Activated CD8-positive, alpha-beta T cell treated with anti-CD3 and anti-CD28 coated beads, Interleukin-2, amount 10 ng/mL, durations not matched to agents 7 days and 5 days (primary cell): ENCODE measurements at places on chromosomes 7 and 10. TPM values are rescaled to one million over a fixed set of nuclear protein-coding genes. Genes with fewer than 3 reads are reported as not detected.

BNIP3 gene
- 62.9 TPM for total RNA-seq

NKX2-3 gene
- total RNA-seq = not detected

- H3K36me3 ChIP-seq = no peaks in the 10 kb centered on the region
- H3K27ac ChIP-seq = no peak overlapping the region
- no peaks in the 10 kb centered on the region for H3K4me1 ChIP-seq
- no peak for DNase-seq
These were observed 37.4 kb downstream of the VTI1A start for GRCh38 chr10:112484399-112484798.

GRCh38 chr7:24921362-24921679 is 58.7 kb downstream of the OSBPL3 start:
- H3K36me3 ChIP-seq = peaks cover 35% of the 10 kb centered on the region
- peak overlapping the region; percentile 58 for H3K4me3 ChIP-seq
- H3K27ac ChIP-seq = peak overlapping the region; percentile 94
- H3K27me3 ChIP-seq = no peaks in the 10 kb centered on the region
- H3K4me1 ChIP-seq = peaks cover 93% of the 10 kb centered on the region
- peak; percentile 53 for DNase-seq

FGL2 gene
- total RNA-seq = 1.6 TPM
